ENCODE measurements at places on chromosomes 7 and 10.

- DNase-seq = no peak
Observed at GRCh38 chr10:63673846-63674245, 152.6 kb downstream of the REEP3 start.

DNA sequence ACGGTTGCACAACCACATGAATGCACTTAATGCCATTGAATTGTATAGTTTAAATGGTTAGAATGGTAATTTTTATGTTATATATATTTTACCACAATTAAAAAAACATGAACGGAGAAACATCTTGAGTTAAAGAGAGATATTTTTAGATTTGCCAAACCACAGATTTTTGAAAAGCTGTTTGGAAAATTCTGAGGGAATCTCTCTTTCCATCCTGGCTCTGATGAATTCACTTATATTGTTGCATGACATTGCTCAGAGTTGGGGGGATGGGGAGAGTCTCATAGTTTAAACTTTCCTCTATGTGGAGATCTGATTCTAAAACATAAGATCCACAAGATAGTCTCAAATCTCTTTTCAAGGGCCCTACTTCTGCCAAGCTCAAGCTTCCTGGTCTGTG, 275.0 kb upstream of the NPVF start:
- no peak for DNase-seq

DNA sequence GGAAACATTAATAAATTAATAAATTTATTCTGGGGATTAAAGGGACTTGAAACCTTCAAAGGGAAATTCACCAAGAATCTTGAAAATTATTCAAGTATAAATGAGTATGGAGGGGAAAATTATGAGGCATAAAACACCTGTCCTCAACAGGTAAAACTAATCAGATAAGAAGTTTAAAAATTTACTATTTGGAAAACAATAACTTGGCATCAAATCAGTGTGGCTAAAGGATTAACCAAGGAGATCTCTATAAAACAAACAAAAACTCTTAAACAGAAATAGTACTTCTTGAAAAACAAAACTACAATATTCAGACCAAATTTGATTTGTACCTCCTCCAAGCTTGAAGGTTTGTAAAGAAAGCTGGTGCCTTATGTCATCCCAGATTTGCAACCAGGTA, 66.4 kb upstream of the ZNF804B start:
- no peak for DNase-seq

- DNase-seq = no peak
Observed at GRCh38 chr7:98998821-98999725, 120.7 kb downstream of the TRRAP start.

GRCh38 chr10:47453141-47454007, 30.5 kb downstream of the ANXA8 start:
- DNase-seq = no peak

DNA sequence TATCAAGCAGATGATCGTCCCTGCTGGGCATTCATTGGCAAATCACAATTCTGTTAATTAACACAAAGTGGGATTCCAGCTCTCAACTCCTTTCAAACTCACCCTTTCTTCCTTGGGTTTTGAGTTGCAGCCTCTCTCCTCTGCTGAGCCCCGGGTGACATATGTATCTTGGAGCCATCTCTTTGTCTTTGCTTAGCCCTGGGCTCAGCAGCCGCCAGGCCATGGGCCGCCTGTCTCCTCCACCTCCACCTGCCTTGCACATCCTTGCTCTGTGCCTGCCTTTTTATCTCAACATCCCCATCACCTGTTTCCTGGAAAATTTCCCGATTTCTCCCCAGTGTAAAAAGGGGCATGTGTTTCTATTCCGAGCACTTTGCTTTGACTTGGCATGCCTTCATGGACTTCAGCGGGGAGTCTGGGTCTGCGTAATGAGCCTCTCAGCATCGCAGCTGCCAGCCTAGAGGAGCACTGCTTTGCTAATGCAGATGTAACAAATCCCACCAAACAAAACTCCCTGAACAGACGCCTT, 141.3 kb upstream of the AGK start:
- no peak for DNase-seq

- no peak for DNase-seq
Observed at GRCh38 chr10:68848281-68848680, 20.9 kb downstream of the STOX1 start.

DNA sequence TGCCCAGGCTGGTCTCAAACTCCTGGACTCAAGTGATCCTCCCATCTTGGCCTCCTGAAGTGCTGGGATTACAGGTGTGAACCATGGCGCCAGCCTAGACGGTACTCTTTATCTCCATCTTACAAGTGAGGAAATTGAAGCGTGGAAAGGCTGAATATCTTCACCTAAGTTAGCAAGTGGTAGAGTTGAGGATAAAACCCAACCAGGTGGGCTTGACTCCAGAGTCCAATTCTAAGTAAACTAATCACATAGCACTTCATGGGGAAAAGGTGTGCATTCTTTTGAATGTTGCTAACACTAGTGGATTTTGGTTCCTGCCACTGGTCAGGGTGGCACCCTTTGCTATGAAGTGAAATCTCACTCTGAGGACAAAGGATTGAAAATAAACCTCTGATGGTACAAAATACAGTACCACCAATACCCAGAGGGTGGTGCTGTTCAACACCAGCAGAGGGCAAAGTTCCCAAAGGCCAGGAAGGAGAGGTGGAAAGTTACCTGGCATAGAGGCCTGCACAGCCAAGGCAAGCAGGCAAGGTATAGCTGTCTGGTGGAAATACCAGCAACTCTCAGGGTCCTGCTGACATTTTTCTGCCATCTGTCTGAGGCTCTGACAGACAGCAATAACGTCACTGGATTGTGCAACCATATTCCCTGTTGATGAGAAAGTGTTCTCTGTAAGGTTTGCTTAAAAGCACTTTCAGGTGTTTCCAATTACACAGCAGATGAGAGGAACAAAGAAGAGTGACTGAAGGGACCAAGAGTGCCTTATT, 17.6 kb downstream of the ZDHHC16 start:
- peak; percentile 43 for DNase-seq

DNA sequence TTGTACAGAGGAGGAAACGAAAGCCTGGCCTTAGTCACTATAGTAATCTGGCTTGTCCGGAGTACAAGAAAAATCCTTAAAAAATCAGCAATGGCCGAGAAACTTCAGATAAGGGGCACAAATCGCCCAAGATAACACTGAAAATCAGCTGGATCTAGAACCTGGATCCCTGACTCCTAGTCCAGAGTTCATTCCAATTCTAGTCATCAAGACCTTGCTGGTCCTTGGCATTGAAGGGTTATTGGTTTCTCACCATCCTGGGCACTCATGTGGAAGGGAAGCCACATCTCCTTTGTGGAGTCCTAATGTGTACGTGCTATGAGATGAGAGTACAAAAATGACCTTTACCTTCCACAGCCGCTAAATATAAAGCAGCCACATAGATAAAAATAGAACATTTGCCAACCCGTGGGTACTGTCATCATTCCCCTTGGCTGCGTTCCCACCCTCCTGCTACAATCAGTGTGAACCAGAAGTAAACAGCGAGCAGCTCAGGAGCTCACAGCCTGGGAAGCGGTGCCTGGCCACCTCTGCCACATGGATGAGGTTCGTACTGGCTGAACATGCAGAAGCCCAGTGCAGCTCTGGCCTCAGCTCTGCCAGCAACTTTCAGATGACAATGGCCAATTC, 116.0 kb upstream of the PDLIM1 start:
- DNase-seq = no peak

- DNase-seq = no peak
Observed at GRCh38 chr7:35353481-35353880, 99.6 kb upstream of the TBX20 start.

- no peak for DNase-seq
Observed at GRCh38 chr10:34507217-34507616, 307.9 kb downstream of the PARD3 start.

DNA sequence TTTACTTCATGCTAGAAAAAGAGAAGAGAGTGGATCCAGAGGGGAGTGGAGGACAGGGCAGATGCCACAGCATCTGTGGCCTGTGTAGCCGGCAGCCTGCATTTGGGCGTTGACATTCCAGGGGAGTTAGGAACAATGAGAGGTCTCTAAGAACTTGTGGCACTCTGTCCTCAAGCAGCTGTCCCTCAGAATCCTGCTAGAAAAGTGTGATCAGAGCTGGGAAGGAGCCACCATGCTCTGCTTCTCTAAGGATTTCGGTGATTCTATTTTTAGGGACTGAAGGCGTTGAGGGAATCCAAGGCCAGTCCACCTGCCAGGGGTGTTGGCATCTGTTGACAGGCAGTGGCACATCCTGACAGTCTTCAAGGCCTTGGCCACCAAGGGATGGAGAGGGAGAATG, 7.6 kb downstream of the LRIT2 start:
- no peak for DNase-seq

GRCh38 chr10:78134773-78135306, 101.2 kb downstream of the RPS24 start:
- no peak for DNase-seq

DNA sequence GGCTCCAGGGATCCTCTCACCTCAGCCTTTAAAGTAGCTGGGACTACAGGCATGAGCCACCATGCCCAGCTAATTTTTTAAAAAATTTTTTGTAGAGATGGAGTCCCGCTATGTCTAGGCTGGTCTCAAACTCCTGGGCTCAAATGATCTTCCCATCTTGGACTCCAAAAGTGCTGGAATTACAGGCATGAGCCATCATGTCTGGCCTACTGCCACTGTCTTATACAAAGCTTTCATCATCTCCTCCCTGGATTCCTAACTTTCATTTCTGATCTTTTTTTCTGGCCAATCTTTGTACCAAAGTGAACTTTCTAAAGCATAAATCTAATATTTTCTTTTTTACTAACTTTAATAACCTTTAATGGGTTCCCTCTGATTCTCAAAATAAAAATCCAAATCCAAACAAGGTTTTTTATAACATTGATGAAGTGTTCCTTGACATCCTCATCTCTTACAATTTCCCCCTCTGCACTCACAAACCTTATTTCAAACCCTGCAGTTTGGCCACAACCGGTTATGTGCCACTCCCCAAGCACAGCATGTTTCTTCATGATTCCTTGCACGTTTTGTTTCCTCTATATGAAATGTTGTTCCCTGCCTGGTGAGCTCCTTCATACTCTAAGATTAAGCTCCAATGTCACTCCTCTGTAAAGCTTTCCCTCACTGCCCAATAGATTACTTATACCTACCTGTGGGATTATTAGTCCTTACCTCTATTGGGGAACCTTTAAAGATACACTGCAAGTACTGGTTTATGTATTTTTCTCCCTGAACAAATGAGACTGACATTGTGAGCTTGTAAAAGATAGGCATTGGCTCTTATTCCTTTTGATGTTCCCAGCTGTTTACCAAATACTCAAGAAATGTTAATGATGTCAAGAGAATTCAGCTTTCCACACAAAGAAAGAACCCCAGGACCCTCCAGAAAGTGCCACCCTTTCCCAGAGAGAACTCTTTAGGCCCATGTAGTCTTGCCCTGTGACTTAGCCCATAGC, 101.7 kb downstream of the HOXA1 start:
- DNase-seq = peak; percentile 22

DNA sequence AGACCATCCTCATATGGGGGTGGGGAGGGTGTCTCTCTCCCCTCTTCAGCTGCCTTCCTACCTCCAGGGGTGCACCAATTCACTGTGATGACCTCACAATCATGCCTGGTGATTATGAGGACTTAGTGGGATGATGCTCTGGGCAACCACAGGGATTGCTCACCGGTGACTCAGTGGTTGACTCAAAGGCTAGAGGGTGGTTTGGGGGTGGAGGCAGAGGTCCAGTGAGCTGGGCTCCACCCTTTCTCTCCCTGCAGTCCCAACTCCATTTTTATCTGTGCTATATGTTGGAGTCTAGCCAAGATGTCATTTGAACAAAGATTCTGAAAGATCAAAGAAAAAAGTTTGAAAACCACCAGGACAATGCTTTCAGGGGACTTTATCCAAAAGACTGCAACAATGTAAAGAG, 286.9 kb downstream of the KCNMA1 start:
- peak; percentile 99 for DNase-seq

- DNase-seq = no peak
Observed at GRCh38 chr7:15527648-15528047, 34.2 kb downstream of the AGMO start.

DNA sequence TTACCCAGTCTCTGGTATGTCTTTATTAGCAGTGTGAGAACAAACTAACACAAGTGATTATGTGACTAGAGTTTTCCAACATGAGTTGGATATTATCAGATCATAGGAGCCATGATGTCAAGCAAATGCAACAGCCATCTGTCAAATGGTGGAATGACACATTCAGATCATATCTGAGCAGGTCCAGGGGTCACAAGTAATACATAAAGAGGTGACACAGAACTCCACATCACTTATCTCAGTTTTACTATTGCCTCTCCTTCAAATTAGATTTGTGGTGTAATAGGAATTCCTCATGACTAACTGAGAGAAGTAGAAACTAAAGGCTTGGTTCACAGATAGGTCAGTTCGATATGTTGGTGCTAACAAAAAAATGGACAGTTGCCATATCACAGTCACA, 12.2 kb upstream of the SAMD9L start:
- no peak for DNase-seq

- no peak for DNase-seq
Observed at GRCh38 chr10:10850214-10850613, 167.5 kb upstream of the CELF2 start.

- no peak for DNase-seq
Observed at GRCh38 chr10:71264345-71265200, 52.2 kb downstream of the UNC5B start.
